ENCODE measurements at places on chromosomes 4 and X.

GRCh38 chr4:142358656-142359055, 487.4 kb downstream of the INPP4B start:
- DNase-seq = peak; percentile 33

- no peak for DNase-seq
Observed at GRCh38 chr4:114279066-114279465, 299.6 kb upstream of the ARSJ start.

DNA sequence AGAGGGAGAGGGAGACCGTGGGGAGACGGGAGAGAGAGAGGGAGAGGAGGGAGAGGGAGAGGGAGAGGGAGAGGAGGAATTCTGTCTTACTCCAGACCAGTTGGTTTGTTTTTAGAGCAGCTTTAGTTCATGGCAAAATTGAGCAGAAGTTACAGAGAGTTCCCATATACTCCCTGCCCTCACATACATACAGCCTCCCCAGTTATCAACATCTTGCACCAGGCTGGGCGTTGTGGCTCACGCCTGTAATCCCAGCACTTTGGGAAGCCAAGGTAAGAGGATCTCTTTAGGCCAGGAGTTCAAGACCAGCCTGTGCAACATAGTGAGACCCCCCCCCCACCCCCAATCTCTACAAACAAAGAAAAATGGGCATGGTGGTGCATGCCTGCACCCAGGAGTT, 79.8 kb upstream of the OGT start:
- DNase-seq = no peak

GRCh38 chr4:15162465-15163283, 160.4 kb downstream of the CPEB2 start:
- DNase-seq = no peak

DNA sequence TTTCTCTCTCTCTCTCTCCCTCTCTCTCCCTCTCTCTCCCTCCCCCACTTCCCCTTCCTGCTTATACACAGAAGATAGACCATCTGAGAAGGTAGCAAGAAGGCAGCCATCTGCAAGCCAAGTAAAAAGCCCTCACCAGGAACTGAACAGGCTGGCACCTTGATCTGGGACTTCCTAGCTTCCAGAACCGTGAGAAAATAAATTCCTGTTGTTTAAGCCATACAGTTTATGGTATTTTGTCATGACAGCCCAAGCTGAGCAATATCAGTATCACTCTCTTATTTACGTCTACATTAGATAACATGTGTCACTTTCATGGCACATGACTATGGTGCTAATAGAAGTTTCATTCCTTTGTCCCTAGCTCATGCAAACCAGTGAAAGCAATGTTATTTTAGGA, 581.1 kb downstream of the INPP4B start:
- no peak for DNase-seq

GRCh38 chr4:53060278-53060677, 198.2 kb downstream of the RASL11B start:
- DNase-seq = no peak

GRCh38 chr4:158219623-158220022, 9.3 kb downstream of the TMEM144 start:
- DNase-seq = no peak

DNA sequence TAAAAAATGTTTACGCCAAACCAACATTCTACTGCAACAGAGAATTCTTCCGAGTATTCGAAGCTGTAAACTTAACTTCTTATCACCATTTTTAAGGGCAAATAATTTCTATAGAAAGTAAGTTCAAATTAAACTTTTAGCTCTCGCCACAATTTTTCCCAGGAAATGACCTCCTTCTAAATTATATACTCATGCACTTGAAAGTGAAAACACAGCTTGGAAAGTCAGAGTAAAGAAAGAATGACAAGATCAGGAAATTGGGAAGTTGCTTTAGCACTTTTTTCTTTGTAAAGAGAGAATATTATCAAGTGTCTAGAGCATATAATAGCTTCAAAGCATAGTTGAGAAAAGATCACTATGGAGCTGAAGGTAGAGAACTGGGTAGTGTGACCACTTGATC, 1.2 kb downstream of the CYBB start:
- no peak for DNase-seq

DNA sequence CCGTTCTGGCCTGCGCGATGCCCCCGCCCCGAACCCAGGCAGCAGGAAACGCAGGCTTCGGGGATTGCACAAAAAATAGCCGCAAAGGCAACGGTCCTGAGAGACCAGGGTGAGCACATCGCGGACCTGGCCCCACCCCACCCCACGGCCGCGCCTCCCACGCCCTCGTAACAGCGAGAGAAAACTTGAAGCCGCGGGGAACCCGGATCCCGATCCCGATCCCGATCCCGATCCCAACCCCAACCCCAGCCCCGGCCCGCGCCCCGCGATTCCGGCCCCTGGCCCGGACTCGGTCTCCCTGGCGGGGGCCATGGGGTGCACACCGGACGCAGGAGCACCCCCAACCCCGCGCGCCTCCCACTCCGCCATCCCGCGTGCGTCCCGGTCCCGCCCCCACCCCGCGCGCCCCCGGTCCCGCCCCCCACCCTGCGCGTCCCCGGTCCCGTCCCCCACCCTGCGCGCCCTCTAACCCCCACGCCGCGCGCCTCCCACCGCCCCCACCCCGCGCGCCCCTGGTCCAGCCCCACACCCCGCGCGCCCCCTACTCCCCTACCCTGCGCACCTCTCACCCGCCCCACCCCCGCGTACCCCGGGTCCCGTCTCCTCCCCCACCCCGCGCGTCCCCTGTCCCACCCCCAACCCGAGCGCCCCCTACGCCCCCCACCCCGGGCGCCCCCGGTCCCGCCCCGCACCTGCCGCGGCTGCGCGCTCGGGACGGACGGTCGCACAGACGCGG, 29.0 kb downstream of the NOP14 start:
- DNase-seq = no peak

DNA sequence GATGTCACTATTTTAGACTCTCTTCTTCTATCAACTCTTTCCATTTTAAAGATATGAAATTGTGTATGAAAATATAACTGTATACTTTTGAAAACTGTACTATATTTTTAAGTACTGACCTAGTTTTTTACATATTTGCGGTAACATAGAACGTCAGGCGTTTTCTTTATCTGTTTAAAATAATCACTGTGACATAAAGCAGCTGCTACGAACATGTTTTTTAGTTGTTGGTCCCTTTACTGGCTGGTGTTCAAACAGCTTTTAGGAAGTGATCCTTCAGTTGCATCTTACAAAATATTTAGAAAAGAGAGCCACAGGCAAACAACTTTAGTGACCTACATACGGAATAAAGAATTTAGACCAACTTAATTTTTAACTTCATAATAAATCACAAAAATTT, 73.1 kb downstream of the METTL14 start:
- DNase-seq = no peak

DNA sequence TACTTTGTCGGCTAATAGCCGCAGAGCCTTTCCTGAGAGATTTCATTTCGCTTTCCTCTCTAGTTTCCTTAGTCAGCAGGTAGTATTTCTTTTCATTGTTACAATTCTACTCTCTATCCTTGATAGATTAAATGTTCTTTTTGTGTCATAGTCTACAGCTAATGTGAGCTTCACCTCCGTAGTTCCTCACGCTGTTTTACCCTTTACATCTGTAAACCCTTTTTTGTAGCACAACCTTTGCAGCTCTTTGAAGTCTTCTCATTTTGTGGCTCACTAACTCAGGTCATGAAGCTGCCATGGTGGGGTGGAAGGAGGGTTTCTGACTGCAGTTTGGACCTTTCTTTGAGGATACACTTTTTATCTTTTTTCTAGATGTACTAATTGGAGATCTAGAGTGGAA, 1008.8 kb upstream of the PABPC4L start:
- DNase-seq = no peak

DNA sequence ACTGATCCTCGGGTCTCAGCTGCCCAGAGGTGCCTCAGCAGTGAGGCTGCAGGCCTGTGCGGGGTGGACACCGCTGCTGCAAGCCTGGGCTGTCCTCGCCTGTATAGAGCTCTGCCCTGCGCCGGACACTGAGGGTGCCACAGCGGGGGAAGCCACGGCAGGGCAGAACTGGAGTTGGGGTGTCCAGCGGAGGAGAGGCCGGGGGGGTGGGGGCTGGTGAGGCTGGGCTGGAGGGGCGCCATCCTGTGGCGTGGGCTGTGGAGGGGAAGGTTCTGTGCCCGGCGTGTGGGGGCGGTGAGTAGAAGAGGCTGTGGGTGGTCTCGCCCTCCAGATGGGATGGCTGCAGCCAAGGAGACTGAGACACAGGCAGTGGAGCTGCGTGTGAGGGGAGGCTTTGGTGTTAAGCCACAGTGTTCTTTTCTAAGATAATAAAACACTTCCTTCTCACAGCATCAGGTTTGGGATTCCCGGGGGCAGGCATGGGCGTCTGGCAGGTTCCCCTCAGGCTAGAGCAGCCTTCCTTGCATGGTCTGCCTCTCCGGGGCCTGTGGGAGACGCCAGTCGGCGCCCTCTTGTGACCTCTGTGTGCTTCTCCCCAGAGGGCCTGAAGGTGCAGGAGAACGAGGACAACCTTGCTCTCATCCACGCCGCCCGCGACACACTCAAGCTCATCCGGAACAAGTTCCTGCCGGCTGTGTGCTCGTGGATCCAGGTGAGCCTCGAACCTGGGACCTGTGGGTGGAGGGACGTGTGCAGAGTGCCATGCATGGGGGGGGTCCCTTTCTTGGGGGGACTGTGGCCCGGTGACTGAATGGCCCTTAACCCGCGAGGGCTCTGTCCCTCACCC, 7.4 kb downstream of the UVSSA start:
- no peak for DNase-seq

DNA sequence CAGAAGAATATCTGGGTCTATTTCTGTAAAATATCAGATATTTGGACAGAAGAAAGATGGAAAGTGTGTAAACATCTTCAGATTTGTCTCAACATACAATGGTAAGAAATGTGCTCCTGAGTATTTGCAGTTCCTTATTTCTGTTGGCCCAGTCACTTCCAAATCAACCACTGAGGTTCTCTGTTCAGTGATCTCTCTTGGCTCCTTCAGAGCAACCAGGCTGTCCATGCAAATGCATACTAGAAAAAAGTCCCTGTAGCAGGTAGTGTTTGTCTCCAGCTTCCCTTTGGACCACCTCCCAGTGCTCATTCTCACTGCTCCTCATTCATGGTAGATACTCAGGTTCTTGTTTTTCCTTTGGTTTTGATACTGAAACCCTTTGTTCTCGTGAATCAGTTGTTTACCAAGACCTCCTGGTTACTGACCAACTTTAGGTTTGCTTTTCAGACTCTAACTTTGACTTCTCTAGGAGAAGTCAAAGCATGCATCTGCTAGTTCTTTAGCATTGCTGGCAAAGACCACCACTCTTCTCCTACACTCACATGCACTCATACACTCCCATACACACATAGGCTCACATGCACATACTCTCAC, 28.8 kb downstream of the ASIC5 start:
- no peak for DNase-seq

DNA sequence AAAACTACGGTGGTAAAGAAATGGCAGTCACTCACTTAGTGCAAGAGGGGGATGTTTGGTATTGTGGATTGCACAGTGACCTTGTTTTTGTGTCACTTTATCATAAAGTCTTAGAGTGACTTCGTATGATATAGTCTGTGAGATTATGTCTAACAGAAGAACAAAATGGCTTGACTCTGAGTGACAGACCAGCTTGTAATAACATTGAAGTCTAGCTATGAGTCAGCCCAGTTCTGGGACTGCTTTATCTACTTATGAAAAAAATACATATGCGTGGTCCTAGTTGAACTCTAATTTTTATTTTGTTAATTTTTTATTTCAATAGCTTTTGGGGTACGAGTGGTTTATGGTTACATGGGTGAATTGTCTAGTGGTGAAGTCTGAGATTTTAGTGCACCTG, 20.0 kb downstream of the DCLK2 start:
- no peak for DNase-seq

DNA sequence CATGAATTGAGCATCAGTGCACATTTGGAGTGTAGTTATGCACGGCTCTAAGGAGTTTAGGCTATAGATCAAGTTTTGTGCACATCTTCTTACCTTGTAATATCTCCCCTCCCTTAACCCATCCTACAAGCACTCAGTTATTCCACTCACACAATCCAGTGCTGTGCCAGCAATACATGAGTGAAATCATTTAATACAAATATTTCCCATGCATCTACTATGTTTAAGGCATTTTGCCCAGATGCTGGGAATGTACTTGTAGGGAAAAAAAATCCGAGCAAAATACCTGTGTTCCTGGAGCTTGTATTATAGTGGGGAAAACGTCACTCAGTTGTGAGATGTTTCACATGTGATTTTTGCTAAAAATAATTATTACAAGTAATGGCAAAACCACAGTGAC, 191.6 kb upstream of the LDB2 start:
- no peak for DNase-seq

DNA sequence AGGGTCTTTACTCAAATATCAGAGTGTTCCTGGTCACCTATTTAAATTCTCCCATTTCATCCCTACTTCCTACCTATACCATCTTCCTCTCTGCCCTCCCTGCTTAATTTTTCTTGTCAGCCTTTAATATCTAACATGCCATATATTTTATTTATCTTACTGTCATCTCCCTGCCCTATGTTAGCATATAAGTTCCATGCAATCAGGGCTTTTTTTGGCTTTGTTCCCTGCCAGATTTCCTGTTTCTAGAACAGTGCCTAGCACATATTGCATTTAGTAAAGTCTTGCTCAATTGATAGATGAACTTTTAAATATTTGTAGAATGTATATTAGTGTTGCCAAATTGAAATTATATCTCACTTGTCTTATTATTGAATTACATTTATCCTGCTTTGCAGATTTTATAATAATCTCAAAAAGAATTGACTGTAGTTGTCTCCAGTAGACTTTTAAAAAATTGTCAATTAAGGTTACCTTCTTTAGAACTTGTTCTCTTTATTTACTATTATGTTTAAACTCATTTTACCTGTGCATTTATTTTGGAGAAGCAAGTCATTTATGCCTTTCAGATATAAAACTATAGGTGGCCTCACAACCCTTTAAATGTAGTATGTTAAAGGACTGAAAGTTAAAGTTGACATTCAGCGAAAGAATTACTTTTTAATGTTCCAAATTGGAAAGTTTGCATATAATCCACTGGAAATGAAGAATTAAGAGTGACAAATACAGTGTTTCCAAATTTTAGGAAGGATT, 108.2 kb upstream of the BMPR1B start:
- no peak for DNase-seq

DNA sequence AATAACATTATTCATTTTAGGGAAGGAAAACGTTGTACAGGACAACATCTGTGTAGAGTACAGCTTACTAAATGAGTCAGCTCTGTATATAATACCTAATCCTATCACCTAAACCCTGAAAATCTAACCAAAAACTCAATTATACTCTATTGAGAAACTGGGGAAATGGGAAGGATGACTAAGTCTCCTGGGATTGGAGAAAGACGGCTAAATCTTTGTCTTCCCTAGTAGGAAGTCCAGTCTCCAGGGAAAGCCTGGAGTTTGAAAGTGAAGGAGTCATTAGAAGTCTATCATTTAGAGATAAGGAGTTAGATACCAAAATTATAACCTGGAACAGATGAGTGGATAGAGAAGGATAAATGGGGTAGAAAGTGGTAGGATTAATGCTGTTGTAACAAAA, 286.5 kb downstream of the STK32B start:
- DNase-seq = no peak

GRCh38 chr4:5816101-5816500, 76.8 kb downstream of the CRMP1 start:
- no peak for DNase-seq

GRCh38 chrX:13697455-13697854, 8.5 kb downstream of the RAB9A start:
- no peak for DNase-seq

All from NCI-H187 (cell line).